HS-5 (cell line): ENCODE measurements at places on chromosomes 12 and 14.

- no peak for DNase-seq
Observed at GRCh38 chr14:93544212-93544611, 113.5 kb downstream of the UNC79 start.

GRCh38 chr12:77053259-77053658 lies 12.1 kb downstream of the E2F7 start:
- no peak for DNase-seq

- no peak for DNase-seq
Observed at GRCh38 chr12:16531621-16532020, 74.3 kb downstream of the LMO3 start.

DNA sequence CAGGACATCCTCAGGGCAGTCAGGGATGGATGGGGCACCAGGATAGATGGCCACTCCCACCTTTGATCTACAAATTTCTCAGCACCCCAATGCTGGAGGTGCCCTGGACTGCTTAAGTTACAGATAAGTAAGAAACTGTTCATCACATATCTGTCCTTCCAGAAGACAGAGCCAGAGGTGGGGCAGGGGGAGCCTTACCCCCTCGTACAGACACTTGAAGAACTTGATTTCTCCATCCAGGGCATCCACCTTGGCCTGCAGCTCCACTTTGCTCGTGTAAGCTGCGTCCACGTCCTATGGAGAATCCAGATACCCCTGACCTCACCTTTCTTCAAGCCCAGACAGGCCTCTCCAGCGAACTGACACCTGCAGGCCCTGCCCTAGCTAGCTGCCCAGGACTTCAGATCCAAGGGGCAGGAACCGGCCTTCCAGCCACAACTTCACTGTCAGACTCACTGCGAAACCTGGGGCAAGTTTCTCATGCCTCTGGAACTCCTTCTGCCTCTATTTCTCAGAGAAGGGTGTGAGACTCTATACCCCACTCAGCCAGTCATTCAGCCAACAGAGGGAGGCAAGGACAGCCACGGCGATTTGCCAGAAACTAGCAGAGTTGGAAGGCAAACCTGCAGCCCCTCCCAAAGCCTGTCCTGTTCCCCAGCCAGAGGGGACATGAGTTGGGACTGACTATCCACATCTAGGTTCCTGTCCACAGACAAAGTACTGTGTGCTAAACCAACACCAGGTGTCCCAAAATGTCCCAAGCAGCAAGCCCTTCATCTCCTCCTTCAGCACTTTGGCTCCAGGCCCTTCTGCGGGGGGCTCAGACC lies 3.8 kb downstream of the KRT73 start:
- DNase-seq, result no peak

GRCh38 chr14:75315144-75315543 lies 36.5 kb downstream of the FOS start:
- DNase-seq, result no peak

GRCh38 chr12:27207615-27208413 lies 36.3 kb upstream of the STK38L start:
- DNase-seq, result no peak
